T-helper 2 cell treated with Interferon-gamma antibody and Interleukin-4, amounts not matched to agents 5 μg/mL and 100 μg/mL, for 36 hours (primary cell): ENCODE measurements at places on chromosomes 13 and 19.

DNA sequence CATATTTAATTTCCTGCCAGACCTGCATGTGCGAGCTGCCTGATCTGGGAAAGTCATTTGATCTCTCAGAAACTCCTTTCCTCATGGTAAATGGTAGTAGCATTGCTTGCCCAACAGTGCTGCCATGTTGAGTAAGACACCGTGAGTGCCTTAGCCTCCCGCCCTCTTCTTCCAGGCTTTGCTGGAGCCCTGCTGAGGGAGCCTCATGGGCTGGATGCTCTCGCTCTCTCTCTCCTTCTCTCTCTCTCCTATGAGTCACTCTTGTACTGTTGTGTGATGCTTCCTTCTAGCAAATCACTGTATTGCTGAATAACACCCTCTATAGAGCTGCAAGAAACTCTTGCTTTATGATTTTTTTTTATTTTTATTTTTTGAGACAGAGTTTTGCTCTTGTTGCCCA, 365.5 kb downstream of the UQCRFS1 start:
- no peak for DNase-seq

GRCh38 chr13:113407531-113408393, 43.8 kb upstream of the GRTP1 start:
- DNase-seq, result no peak

DNA sequence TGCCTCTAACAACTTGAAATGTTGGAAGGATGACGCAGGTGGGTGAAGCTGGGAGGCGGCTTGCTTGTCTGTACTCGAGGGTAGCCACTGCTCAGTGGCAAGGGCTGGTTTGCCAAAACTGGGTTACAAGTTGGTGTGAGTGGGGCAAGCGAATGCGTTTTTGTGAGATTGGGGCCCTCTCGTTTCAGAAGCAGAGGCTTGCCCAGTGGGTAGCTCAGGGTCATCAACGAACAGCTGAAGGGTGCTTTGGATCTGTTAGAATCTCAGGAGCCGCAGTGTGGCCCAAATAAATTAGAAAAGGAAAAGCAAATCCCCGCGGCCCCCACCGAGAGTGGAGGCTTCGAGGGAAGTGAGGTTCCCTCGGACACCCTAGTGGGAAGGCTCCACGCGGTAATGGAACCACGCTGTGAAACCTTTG, 7.3 kb downstream of the ATP4B start:
- DNase-seq, result no peak

- DNase-seq, result no peak
Observed at GRCh38 chr19:34409189-34410164, 5.3 kb downstream of the PDCD2L start.
